ENCODE measurements at places on chromosomes 7 and 10.

DNA sequence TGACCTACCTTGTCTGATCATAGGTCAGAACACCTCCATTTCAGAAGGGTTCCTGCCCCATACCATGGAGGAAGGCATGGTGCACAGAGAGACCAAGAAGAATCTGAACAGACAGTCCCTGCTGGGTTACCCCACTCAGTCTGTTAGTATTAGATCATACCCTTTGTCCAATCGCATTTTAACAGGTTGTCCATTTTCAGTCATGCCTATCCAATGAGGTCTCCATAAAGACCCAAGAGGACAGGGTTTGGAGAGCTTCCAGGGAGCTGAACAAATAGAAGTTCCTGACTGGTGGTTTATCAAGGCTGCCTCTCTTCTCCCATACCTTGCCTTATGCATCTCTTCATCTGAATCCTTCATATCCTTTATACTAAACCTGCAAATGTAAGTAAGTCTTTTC is 21.2 kb upstream of the SLC16A12 start:
- no peak for DNase-seq

- no peak for DNase-seq
These were observed 22.4 kb upstream of the PPA1 start for GRCh38 chr10:70255329-70256299.

- no peak for DNase-seq
These were observed 21.6 kb upstream of the LIMK1 start for GRCh38 chr7:74061840-74062539.

DNA sequence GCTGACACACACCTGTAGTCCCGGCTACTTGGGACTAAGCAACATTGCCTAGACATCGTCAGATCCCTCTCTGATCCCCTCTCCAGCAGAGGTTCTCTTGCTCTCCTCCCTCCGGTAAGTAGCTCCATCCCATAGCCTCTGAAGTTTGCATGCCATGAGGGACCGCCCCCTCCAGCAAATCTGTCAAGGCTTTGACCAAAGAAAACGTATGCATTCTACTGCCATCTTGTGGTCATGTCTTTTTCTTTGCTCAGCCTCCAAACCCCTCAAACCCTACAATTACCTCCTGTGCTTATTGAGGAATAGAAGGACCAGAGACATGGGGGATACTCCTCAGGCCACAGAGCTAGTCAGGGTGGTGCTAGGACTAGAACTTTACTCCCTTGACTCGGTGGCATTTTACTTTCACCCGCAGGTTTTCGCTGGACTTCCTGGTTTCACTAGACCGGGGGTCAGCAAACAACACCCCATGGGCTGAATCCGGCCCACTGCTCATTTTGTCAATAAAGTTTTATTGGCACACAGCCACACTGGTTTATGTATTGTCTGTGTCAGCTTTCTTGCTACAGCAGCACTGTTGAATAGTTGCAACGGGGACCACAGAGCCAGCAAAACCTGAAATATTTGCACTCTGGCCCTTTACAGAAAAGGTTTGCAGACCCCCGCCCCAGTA is 202.6 kb upstream of the FOXK1 start:
- peak; percentile 3 for DNase-seq

DNA sequence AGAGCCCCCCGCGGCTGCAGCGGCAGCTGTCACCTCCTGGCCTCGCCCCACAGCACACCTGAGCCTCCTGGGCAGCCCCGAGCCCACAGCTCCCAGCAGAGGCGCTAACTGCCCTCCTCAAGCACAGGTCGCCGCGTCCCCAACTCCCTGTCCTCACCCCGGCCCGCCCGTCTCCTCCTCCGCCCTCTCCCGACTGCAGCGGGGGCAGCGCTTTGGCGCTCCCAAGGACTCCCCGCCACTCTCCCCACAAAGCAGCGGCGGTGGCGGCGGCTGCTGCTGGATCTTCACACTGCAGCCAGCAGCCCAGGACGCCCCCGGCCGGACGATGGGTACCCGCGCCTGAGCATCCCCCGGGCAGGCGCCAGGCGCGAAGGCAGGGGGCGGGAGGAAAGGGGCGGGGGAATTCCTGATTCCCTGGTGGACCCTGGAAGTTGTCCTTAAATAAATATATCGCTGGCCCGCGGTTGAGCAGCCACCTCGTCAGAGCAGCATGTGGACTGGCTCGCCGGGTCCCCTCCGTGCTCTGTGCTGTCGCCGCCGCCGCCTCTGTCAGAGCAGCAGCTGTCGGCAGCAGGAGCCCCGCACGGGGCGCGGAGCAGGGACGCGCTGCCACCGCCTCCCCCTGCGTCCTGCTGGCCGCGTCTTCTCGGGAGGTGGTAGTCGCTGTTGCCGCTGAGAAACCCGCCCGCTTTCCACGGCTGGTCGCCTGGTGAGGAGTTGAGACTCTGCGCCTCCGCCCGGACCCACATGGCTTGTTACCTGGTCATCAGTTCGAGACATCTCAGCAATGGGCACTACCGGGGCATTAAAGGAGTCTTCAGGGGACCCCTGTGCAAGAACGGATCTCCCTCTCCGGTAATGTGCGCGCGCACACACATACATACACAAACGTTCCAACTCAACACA is at the start of gene ZNF804B:
Gene ZNF804B, plus strand, starts transcription at position 471 of the 906 bp plus-strand sequence. Its CDS starts 277 bp downstream, at position 748.
- no peak for DNase-seq

GRCh38 chr7:97090761-97091353 is 26.6 kb upstream of the SDHAF3 start:
- DNase-seq: no peak

- no peak for DNase-seq
These were observed 587 bp downstream of the HOXA10 start for GRCh38 chr7:27173511-27173955.

DNA sequence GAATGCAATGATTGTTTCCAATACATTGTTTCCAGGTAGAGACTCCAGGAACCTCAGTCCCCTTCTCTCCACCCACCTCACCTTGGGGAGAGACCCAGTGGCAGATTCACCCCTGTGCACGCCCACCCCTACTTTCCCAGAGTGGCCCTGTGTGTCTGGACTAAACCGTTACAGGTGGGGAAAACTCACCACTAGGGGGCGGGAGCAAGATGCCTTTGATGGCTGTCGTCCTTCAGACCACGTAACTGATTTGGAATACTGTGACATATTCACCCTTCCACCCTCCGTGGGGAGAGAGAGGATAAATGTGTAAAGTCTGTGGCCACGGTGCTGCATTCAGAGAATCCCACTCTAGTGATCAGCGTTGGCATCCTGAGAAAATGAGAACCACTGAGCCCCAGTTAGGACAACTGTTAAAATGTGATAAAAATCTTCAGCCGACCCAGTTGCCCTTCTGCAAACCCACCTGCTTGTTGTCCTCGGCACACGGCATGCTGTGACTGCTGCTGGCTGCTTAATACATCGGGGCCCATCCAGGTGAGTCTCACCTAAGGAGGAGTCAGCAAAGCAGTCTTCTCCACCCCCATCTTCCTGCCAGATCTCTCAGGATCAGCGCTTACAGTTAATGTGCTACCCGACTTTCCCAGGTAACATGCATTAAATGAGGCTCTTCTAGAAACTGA is 41.5 kb upstream of the NMT2 start:
- peak; percentile 57 for DNase-seq

- DNase-seq: no peak
These were observed 417 bp upstream of the HIF1AN start for GRCh38 chr10:100535338-100535714.

DNA sequence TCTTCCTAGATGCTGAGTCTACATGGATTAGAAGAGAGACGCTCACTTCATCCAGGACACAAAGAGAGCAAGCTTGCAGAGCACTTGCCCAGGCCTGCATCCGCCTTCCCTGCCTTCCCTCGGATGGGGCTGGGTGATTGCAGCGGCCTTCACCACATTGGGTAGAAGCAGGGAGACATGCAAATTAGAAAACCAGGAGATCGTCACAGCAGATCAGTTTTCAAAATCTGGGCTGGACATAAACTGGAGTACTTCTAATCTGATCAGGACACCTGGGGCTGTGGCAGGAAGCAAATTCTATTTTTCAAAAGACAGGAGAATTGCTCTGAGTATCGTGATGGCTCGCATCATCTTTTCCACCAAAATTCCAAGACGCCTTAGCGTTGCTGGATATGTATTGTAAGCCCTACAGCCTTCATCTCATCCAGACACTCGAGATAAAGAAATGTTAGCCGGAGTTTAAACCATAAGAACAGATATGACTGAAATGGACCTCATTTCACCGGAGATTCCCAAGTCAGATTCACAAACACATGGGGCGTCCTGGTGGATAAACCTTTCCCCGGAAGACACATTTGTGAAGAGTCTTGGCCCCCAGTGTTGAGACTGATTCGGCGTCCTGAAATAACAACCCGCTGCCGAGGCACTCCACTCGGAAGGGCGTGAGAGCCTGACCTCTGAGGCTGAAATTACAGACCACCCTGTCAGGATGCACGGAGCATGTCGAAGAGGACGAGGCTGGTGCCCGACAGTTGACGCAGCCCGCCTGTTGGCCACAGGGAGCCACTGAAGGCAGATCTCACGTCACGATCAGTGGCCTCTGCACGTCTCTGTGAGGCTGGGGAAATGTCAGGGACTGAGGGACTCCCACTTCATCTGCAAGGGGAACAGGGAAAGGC is 91.2 kb upstream of the PARD3 start:
- DNase-seq: no peak

- no peak for DNase-seq
These were observed 178.6 kb downstream of the PLCE1 start for GRCh38 chr10:94172332-94172731.

- DNase-seq: no peak
These were observed 248.7 kb upstream of the TCF7L2 start for GRCh38 chr10:112701211-112701877.

DNA sequence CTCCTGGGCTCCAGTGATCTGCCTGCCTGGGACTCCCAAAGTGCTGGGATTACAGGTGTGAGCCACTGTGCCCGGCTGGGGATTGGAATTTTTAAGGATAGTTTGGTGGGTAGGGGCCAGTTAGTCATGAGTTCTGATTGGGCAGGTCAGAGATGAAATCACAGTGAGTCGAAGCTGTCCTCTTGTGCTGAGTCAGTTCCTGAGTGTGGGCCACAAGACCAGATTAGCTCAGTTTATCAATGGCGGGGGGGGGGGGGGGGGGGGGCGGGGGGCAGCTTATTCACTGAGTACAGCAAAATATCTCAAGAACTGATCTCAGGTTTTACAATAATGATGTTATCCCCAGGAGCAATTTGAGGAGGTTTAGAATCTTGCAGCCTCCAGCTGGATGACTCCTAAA is 11.6 kb upstream of the ERCC6 start:
- no peak for DNase-seq

DNA sequence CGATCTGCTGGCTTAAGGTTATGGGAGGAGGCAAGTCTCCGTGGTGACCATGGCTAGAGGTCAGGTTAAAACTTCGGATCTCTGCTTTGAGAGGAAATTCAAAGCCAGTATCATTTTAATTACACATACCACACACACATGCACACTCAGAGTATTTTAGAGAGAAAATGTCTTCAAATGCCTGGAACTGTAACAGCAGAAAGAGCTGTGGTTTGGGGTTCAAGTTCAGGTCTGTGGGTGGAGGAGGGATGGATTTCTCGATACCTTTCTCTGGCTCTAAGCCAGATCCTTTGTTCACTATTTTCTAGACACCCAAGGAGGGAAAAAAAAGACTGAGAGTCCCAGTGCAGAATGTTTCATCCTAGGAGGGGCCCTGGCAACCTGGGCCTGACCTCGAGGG is 32.5 kb downstream of the ARL3 start:
- DNase-seq: no peak

- DNase-seq: no peak
These were observed 38.2 kb downstream of the CALML5 start for GRCh38 chr10:5461203-5461588.

- no peak for DNase-seq
These were observed 119.3 kb upstream of the ACBD5 start for GRCh38 chr10:27359792-27360355.

GRCh38 chr10:83937161-83937560 is 202.1 kb upstream of the GHITM start:
- no peak for DNase-seq

GRCh38 chr10:44233561-44234482 is 151.1 kb downstream of the CXCL12 start:
- no peak for DNase-seq

GRCh38 chr10:31101123-31101522 is 69.5 kb upstream of the ZNF438 start:
- DNase-seq: no peak

- no peak for DNase-seq
These were observed 5.7 kb downstream of the SKAP2 start for GRCh38 chr7:26858735-26859134.

DNA sequence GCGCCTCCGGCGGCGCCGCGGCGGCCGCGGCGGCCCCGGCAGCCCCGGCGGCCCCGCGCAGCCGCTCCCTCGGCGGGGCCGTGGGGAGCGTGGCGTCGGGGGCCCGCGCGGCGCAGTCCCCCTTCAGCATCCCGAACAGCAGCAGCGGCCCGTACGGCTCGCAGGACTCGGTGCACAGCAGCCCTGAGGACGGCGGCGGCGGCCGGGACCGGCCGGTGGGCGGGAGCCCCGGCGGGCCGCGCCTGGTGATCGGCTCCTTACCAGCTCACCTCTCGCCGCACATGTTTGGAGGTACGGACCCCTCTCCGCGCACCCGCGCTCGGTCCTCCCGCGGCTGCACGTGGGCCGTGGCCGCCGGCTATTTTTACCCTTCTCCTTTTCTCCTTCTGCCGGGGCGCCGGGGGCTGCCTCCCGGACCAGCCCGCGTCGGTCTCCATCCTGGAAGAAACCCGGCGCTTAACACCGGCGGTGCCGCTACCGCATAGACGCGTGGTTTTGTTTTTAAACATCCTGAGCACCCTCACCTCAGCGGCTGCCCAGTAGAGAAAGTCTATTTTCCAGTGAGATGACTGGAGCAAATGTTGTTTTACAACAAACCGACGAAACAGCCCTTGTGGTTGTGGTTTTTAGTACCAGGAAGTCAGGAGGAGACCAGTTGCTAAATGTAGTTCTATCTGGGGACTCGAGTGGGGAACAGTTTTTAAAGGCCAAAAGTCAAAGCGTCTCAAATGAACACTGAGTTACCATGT is 1.3 kb downstream of the ZNRF2 start:
- DNase-seq: no peak

DNA sequence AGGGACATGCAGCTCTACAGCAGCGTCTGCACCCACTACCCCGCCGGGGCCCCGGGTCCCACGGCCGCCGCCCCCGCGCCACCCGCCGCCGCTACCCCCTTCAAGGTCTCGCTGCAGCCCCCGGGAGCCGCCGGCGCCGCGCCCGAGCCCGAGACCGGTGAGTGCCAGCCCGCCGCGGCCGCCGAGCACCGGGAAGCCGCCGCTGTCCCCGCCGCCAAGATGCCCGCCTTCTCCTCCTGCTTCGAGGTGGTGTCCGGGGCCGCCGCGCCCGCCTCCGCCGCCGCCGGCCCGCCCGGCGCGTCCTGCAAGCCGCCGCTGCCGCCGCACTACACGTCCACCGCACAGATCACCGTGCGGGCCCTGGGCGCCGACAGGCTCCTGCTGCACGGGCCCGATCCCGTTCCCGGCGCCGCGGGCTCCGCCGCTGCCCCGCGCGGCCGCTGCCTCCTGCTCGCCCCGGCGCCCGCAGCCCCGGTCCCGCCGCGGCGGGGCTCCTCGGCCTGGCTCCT is 631 bp downstream of the OTUD1 start:
- DNase-seq: no peak

DNA sequence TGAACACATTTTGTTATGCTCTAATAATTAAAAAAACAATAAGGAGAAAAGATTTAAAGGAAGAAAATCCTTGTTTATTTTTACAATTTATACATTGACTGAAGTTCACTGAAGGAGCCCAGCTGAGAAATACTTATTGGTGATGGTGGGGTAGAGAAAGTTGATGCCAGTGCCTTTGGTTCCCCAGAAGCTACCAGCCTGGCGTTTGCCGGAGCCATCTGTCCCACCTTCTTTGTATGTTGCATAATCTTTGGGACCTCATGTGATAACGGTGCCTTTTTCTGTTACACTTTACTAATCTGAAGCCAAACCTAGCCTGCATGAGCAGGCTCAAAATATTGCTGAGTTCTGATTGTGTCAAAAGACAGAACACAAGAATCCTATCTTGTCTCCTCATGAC is 22.7 kb downstream of the ZNF365 start:
- DNase-seq: no peak

Measured in C1 segment of cervical spinal cord (tissue), 14 donors.